ENCODE measurements at places on chromosomes 5 and 9.

DNA sequence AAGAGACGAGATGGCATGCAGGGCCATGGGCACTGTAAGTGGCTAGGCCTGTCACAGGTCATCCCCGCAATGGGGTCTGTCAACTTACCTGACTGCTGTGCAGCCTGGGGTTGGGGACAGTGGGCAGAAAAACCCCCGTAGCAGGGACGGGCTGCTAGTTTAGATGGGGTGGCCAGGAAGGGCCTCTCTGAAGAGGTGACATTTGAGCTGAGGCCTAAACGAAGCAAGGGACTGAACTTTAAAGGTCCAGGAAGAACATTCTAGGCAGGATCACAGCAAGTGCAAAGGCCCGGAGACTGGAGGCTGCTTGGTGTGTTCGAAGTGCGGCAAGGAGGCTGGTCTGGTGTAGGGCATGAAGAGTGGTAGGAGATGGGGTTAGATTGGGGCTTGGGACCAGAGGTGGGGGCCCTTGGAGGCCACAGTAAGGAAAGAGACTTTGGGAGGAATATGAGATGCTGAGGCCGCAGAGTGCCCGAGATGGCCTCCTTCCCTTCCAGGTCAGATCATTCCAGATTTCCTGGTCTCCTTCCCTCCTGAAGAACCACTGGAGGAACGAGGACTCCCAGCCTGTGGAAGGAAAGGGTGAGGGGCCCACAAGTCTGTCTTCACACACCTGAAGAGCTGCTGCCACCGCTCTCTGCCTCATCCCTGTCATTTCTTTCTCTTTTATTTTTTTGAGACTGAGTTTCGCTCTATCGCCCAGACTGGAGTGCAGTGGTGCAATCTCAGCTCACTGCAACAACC is 37.9 kb upstream of the SH3PXD2B start:
- H3K36me3 ChIP-seq: no peaks in the 10 kb centered on the region
- no peak overlapping the region for H3K4me3 ChIP-seq
- H3K4me1 ChIP-seq: no peaks in the 10 kb centered on the region
- no peak for DNase-seq

DNA sequence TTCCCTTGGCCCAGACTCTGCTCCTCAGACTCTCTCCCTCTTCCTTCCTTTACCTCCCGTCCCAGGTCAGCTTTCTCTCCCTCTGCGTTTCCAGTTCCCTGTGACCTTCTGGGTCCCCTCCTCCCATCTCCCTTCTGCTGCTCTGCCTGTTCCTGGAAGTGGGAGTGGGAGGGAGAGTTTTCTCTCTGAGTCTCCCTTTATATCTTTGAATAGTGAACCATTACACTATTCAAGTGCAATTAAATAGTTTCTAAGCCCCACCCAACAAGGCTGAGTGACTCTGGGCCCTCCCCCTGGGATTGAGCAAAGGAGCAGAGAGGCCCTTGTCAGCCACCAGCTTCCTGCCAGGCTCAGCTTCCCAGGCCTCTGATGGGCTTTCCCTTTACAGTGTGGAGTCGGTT is 34.8 kb downstream of the THBS4 start:
- H3K4me1 ChIP-seq: no peaks in the 10 kb centered on the region
- no peak overlapping the region for H3K4me3 ChIP-seq
- H3K27ac ChIP-seq: no peak overlapping the region
- no peaks in the 10 kb centered on the region for H3K36me3 ChIP-seq
- DNase-seq: no peak

GRCh38 chr9:136848393-136849037 is 694 bp upstream of the PHPT1 start:
- peaks cover 19% of the 10 kb centered on the region for H3K4me1 ChIP-seq
- H3K27ac ChIP-seq: peak overlapping the region; percentile 88
- H3K4me3 ChIP-seq: peak overlapping the region; percentile 85
- no peaks in the 10 kb centered on the region for H3K36me3 ChIP-seq
- H3K27me3 ChIP-seq: no peaks in the 10 kb centered on the region

GRCh38 chr5:138706655-138707480 is 46.4 kb upstream of the CTNNA1 start:
- no peak for DNase-seq
- peaks cover 19% of the 10 kb centered on the region for H3K4me1 ChIP-seq
- no peak overlapping the region for H3K4me3 ChIP-seq
- no peaks in the 10 kb centered on the region for H3K27me3 ChIP-seq
- H3K36me3 ChIP-seq: no peaks in the 10 kb centered on the region

- no peaks in the 10 kb centered on the region for H3K36me3 ChIP-seq
- DNase-seq: peak; percentile 42
- no peaks in the 10 kb centered on the region for H3K27me3 ChIP-seq
- no peak overlapping the region for H3K27ac ChIP-seq
- H3K4me3 ChIP-seq: no peak overlapping the region
Measured at GRCh38 chr5:13987843-13988464, 43.5 kb upstream of the DNAH5 start.

GRCh38 chr5:177134697-177135225 is 1.2 kb downstream of the NSD1 start:
- peak overlapping the region; percentile 86 for H3K27ac ChIP-seq
- H3K36me3 ChIP-seq: no peaks in the 10 kb centered on the region
- peak overlapping the region; percentile 78 for H3K4me3 ChIP-seq
- no peaks in the 10 kb centered on the region for H3K27me3 ChIP-seq

DNA sequence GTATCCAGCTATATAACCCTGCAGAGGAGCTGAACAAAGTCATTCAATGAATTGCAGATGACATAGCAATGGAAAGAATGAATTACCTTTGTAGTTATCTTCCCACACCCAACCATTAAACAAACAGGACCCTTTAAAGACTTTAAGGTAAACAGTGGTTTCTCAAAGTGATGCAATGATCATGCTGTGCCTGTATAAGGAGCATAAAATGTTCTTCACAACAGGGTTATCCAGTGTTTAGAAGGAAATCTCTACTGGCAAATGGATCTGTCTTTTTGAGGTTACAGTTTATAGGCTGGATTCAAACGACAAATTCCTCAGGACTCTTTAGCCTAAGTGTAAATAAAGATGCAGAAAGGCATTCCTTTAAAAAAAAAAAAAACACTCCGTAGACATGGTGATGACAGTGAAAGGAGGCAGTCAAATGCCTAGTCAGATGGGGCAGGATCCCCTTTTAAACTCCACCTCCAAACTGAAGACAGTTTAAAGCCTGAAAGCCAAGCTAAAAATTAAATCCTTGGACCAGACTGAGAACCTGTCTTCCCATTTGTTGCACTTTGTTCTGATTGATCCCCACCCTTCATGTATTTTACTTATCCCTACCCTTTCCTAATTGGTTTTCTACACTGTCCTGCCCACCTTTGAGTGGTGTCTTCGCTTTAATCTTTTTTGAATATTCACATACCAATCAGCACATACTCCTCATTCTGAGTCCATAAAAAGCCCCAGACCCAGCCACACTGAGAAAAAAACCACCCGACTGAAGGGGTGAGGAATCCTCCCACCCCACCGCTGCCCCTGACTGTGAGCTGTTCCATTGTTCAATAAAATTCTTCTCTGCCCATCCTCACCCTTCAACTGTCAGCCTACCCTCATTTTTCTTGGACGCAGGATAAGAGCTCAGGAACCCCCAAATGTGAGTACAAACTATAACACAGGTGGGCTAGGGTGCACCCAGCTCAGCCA is 761.3 kb upstream of the DMAC1 start:
- H3K4me3 ChIP-seq: no peak overlapping the region

DNA sequence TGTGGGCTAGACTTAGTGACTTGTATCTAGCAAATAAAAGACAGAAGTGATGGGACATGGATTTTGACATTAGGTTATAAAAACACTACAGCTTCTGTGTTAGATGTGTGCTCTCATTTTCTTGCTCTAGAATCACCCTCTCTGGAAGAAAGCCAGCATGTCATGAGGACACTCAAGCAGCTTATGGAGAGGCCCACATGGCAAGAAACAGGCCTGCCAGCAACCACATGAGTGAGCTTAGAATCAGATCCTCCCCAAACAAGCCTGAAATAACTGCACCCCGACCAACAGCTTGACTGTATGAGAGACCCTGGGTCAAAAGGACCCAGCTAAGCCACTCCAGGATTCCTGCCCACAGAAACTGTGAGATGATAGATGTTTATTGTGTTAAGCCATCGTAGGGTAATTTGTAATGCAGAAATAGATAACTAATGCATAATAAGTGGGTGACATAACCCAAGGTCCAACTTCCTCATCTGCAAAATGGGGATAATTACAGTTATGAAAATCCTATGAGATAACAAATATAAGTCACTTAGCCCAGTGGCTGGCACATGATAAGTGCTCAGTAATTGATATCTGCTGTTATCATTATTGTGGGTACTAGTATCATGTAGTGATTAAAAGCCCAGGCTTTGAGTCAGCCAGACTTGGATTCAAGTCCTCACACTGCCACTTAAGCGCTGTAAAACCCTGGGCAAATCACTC is 86.5 kb downstream of the KLHL3 start:
- H3K27ac ChIP-seq: no peak overlapping the region

DNA sequence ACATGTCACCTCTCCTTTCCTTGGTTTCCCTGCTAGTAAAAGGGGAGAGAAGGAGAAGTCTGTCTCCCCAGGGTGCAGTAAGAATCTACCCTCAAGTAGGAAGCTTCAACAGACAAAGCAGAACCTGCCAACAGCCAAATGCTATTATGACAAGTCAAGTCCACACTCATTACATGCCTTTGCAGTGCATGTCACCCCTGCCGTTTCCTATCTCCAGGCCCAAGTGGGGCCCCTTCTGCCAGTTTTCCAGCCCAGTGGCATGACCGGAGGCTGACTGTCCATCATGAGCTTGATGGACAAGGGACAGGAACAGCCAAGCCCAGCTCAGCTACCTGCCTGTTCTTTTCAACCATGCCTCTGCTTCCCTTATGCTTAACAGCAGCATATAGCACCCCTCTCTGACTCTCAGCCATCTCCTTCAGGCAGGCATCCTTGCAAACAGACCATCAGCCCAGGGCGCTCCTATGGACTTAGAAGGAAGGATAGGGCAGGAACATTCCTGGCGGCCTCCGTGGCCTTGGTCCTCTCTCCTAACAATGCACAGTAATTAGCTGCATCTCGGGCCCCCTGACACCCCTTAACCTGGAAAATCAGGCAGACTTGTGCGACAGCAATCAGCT is 107.2 kb upstream of the RAD23B start:
- H3K27ac ChIP-seq: no peak overlapping the region
- H3K36me3 ChIP-seq: no peaks in the 10 kb centered on the region
- peaks cover 75% of the 10 kb centered on the region for H3K4me1 ChIP-seq
- H3K27me3 ChIP-seq: no peaks in the 10 kb centered on the region

GRCh38 chr5:109247986-109248385 is 161.8 kb downstream of the PJA2 start:
- H3K27me3 ChIP-seq: no peaks in the 10 kb centered on the region
- DNase-seq: no peak
- no peaks in the 10 kb centered on the region for H3K4me1 ChIP-seq
- H3K27ac ChIP-seq: no peak overlapping the region
- no peak overlapping the region for H3K4me3 ChIP-seq

DNA sequence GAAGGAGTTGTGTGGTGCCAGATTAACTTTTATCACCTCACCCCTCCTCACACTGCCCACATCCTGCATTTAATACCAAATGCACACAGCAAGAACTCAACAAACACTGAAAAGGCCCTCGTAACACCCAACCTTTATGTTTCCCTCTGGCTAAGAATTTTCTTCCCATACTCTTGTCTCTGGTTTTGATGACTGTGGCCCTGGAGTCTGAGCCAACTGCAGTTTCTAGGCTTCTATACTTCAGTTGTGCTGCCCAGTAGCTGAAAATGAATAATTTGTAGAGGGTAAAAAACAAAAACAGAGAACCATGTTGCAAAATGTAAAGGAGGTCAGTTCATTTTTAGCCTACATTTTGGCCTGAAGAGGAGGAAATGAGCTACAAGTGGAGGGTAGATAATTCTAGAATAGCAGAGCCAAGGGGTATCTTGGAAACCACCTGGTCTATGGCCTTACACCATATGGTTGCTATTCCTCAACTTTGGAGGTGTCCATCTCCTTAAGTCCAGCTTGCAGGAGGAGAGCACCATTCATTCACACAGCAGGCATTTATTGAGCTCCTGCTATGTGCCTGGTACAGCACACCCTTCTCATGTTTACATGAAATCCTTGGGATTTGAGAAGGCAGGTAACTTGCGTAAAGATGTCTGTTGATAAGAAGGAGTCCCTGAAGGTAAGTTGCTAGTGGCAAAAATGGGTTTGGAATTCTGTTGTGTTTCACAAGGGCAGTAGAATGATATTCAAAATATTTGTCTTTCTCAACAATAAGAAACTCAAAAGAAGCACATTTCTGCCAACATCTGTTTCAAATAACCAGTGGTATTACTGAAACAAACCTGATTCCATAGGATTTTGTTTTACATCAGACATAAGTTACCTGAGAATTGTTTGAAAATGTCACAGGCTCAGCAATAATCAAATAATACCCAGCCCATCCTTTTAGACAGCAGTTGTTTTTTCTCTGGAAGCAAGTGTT is 83.8 kb upstream of the TNFAIP8 start:
- H3K27ac ChIP-seq: no peak overlapping the region
- no peaks in the 10 kb centered on the region for H3K36me3 ChIP-seq
- peaks cover 55% of the 10 kb centered on the region for H3K4me1 ChIP-seq
- no peak overlapping the region for H3K4me3 ChIP-seq

- H3K36me3 ChIP-seq: no peaks in the 10 kb centered on the region
- peaks cover 40% of the 10 kb centered on the region for H3K4me1 ChIP-seq
- H3K4me3 ChIP-seq: no peak overlapping the region
Measured at GRCh38 chr9:72539824-72540347, 18.5 kb downstream of the TMC1 start.

DNA sequence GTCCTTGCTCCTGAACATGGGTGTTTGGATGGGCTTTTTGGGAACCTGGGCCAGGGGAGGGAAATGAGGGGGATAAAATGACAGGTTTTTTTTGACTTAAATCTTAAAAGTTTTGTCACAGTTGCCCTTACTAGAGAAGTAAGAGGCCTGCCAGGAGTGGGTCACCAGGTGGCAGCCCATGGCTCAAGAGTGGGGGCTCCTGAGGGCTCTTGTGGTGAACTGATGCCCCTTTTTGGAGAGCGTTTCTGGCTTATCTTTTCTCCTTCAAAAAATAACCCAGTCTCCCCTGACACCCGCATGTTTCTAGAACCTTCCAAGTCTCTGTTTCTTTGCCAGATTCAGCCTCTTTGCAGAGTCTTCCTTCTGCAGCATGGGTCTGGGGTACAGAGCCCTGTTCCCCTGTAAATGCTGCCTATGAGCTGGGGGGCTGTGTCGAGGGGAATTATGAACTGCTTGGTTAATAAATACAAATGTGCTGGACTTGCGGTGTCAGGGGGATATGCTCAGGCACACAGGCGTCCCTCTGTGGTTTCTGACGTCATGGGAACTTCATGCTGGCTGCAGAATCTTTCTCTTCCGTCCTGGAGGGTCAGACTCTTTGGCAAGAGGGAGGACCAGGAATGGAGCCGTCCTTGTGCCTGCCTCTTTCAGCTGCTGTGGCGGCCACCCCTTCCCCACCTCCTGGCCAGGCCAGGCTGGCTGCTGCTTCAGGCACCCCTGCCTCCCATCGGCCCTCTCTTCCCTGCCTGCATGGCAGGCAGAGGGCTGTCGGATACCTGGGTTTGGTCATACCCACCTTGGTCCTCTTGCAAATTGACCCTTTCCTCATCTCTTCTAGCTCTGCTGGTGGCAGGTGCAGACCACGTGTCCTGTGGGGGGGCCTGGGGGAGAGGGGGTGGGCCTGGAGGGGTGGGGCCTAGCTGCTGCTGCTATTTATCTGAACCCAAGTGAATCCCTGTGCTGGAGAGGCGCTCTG is 30.1 kb downstream of the PTPA start:
- H3K4me3 ChIP-seq: peak overlapping the region; percentile 60
- no peaks in the 10 kb centered on the region for H3K36me3 ChIP-seq
- no peaks in the 10 kb centered on the region for H3K27me3 ChIP-seq
- peaks cover 83% of the 10 kb centered on the region for H3K4me1 ChIP-seq
- H3K27ac ChIP-seq: peak overlapping the region; percentile 99
- DNase-seq: no peak

- no peak for DNase-seq
- no peaks in the 10 kb centered on the region for H3K36me3 ChIP-seq
- H3K27ac ChIP-seq: no peak overlapping the region
- H3K4me1 ChIP-seq: no peaks in the 10 kb centered on the region
- no peaks in the 10 kb centered on the region for H3K27me3 ChIP-seq
- H3K4me3 ChIP-seq: no peak overlapping the region
Measured at GRCh38 chr9:108837530-108837929, 18.3 kb downstream of the ACTL7B start.
